ENCODE measurements at places on chromosomes 2 and 18.

DNA sequence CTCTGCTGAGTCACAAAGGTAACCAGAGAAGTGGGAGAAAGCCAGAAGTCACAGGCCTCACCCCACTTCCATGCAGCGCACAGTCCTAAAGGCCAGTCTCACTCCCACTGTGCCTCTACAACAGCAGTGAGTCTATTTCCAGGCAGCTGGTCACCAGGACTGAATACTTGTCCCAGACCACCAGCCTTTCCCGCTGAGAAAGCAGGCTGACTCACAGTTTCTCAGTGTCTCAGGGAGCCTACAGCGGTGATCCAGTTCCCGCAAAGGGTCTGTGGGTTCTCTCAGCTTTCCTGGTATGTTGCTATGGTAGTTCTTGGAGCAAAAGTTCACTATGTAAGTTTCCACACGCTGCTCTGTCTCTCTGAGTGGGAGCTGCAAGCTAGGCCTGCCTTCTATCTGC lies 622.5 kb downstream of the RNF144A start:
- no peak for DNase-seq

DNA sequence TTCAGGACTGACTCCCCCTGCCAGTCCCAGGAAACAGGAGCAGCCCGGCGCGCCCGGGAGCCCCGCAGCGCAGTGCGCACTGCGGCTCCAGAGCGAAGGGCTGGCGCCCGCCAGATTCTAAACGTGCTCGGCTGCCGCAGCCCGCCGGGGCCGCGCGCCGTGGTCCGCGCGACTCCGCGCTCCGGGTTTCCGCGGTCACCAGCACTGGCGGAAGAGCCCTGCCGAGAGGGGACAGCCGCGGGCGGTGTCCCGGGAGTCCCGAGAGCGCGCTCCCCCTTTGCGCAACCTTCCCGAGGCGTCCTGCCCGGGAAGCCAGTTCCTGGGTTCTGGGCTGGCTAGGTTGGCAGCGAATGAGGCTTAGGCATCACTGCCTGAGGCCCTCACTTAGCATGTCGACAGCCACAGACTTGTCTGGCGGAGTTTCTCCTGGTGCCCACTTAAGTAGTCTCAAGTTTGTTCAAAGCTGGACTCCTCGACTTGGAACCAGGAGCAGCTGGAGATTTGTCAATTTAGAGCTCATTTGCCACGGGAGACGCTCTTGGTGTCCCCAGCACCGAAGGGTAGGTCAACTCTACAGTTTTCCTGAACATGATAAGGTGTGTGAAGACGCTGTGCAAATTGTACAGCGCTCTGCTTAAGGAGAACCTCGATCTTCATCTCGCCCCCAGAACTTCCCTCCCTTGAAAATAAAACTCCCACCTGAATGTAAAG lies 1.5 kb upstream of the VSNL1 start:
- DNase-seq: peak; percentile 96

DNA sequence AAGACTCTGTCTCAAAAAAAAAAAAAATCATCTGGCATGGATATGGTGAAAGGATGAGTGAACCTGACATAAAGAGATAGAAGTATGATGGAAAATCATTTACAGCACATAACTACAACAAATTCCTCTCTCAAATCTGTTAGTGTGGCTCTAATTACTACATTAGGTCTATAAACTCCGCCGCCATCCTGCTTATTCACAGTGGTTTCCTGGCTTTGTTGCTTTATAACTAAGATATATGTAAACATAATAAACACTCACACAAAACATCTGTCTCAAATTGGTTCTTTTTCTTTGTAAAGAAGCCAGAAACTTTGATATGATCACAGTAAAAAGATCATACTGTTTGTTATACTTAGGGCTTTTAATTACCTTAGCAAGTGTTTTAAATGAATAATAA lies 412.6 kb upstream of the FAM98A start:
- peak; percentile 69 for DNase-seq

DNA sequence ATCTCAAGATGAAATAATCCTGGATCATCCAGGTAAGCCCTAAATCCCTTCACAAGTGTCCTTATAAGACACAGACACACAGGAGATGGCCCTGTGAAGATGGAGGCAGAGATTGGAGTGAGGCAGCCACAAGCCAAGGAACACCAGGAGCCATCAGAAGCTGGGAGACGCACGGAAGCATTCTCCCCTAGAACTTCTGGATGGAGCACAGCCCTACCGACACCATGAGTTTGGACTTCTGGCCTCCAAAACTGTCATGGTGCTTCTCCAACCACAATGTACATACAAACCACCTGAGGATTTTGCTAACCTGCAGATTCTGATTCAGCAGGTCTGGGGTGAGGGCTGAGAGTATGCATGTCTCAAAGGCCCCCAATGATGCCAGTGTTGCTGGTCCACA lies 42.5 kb downstream of the ADD2 start:
- no peak for DNase-seq

DNA sequence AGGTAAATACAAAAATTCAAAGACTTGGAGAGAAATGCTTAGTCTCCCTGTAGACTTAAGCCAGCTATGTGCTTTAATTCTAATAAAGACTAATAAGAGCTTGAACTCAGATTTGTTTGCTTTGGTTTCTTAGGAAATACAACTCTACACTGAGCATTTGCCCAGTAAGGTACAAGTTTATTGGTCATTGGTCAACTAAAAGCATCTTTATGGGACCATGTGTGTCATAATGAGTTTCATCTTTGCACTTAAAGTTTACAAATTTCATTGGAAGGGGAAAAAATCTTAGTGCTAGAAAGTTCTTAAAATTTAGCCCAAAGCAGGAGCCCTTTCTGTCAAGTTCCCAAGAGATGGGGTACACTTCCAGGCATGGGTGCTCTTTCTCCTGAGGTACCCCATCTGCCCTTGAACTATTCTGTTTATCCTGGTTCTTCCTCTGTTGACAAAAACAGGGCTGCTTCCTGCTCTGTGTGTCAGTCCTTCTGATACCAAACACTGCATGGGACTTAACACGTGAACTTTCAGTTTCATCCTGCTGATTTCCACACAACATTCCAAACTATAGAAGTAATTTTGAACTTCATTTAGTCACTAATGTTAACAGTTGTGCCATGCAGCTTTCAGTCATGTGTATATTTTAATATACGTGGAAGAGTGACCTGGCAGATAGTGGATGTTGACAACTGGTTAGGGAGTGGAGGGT lies 200.2 kb downstream of the TPGS2 start:
- DNase-seq: no peak

DNA sequence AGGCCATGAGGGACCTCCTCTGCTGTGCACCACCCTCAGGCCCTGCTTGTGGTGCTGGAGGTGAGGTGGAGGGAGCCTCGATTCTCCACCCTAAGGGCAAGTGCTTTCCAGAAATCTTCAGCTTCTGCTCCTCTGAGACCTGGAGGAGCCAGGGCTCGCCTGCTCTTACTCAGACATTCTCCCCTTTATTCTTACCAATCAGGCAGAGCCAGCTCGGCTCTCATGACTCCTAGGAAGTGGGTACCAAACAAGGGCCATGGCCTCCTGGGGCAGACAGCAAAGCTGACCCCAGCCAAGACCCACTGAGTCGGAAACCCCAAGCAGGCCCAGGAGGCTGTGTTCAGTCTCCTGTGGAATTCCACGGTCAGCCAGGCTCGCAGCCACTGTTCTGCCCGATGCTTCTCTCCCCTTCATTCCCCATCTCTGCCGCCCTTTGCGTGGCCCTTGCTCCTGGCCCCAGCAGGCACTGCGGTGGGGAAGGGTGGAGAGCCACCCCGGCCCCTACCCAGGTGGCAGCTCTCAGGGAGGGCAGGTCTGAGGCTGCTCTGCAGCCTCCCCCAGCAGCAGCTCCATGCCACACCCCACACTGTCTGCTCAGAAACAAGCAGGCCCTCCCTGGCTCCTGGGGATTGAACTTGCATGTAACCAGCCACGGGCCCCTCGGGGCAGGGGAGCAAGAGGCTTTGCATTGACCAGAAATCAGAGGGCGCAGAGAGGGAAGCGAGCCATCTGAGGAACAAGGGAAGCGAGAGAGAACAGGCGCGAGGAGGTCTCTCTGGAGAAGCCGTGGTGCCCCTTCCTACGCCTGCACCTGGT lies 24.0 kb downstream of the HS1BP3 start:
- no peak for DNase-seq

GRCh38 chr2:233290051-233290845 lies 17.4 kb upstream of the SAG start:
- DNase-seq: peak; percentile 39

- peak; percentile 82 for DNase-seq
Observed at GRCh38 chr2:219430633-219431615, 3.7 kb upstream of the SPEG start.

- no peak for DNase-seq
Observed at GRCh38 chr2:60379216-60379615, 174.2 kb downstream of the BCL11A start.

- no peak for DNase-seq
Observed at GRCh38 chr2:201859949-201860348, 53.6 kb downstream of the CDK15 start.

DNA sequence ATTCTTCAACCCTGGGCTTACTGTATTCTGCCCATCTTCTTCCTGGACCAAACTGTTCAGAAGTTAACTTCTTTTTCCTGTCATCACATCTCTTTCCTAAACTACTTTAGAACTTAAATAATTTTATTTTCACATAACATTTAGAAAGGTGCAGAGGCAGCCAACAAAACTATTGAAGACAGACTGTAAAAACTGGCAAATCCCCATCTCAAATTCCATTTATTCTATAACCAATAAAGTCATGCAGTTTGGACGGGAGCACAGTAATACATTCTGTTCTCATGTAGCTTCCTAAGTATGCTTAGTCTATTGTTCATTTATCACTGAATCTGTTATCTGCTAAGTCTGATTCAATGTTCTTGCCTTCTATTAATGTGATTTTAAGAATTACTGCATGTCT lies 99.1 kb downstream of the SMAD2 start:
- no peak for DNase-seq

- DNase-seq: no peak
Observed at GRCh38 chr2:54317973-54318372, 61.9 kb upstream of the TSPYL6 start.

DNA sequence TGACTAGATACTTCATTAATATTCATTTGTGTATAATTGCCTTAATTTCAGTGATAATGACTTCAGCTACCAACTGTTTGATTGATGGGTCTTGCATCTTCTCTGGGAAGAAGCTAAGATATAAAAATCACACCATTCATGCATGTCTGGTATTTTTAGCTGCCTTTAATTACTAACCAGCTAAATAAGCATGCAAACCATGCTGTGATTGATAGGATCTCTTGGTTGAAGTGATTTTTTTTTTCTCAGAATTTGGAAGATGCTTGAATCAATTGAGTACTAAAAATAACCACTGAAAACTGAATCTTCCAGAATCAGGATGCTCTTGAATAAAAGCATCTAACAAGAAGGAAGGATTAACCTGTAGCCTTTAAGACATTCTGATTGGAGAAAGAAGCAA lies 668.8 kb downstream of the TDRD15 start:
- no peak for DNase-seq

GRCh38 chr2:69081001-69081580 lies 68.1 kb downstream of the ANTXR1 start:
- DNase-seq: no peak

- DNase-seq: no peak
Observed at GRCh38 chr18:40708726-40709125, 1246.3 kb upstream of the PIK3C3 start.

DNA sequence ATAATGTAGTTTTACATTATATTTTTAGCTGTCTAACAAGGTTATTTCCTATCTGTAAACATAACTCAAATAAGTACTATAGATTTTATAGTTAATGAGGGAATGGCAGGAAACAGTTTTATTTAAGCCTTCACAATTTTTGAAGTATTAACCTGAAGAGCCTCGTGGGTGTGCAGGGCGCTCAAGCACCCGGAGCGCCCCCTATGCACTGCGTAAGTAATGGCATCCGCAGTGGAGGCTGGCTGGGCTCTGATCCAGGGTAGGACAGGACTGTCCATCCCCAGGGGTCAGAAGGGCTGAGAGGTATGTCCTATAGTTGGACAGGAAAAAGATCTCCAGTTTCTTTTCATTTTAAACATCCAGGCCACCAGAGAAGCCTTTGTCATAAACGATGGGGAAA lies 8.2 kb upstream of the GBX2 start:
- DNase-seq: no peak

DNA sequence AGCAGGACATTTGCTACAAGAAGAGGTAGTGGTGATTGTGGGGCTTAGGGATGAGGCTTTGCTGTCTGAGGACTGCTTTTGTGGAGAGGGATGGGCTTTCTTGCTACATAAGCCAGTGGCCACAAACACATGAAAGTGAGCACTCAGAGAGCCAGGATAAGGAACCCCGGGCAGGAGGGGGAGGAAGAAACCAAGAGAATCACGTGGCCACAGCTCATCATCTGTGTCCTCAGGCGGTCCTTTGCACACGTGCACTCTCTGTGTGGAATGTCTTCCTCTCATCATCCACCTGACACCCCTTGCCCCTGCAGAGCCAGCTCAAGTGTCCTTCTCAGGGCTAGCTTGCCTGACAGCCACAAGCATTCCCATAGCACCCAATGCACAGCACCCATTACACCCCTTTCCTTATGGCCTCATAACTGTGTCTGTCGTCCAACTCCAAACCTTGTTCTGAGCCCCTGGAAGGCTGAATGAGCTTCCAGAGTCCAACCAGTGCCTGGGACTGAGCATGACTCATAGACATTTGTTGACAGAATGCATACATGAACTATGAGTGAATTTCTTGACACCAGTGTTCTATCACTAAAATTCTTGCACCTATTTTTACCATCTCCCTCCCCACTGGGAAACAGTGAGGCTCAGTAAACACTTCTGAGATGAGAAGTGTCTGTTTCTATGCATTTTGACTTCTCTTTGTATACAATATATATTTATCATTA lies 398.3 kb downstream of the ALK start:
- no peak for DNase-seq

- DNase-seq: peak; percentile 57
Observed at GRCh38 chr2:196925768-196926561, 542 bp downstream of the PGAP1 start.

- no peak for DNase-seq
Observed at GRCh38 chr2:234702731-234703225, 205.9 kb upstream of the ARL4C start.

DNA sequence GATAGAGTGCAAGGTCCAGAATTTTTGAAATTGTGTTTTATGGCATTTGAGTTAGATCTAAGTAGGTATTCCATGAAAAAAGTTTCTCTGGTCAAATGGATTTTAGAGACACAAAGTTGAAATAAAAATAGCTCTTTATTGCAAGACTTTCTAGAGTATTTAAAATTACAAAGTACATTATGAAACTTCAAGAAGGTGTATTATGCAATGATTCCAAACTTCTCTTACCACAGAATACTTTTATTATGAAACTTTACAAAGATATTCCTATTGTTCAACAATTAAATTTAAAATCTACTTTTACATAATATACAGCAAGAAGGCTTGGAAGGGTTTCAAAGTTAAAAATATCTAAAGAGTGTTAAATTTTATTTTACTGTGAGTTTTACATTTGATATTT lies 65.9 kb downstream of the CALCRL start:
- DNase-seq: no peak

- DNase-seq: no peak
Observed at GRCh38 chr2:212532585-212532984, 6.0 kb downstream of the ERBB4 start.

GRCh38 chr2:203427061-203427460 lies 98.9 kb downstream of the ABI2 start:
- no peak for DNase-seq

Measured in lung (tissue), 17 donors.